Spleen (tissue), 13 donors: ENCODE measurements at places on chromosomes 7 and 10. TPM values are rescaled to one million over a fixed set of nuclear protein-coding genes. Genes with fewer than 3 reads are reported as not detected.

Gene ZFAND4
- total RNA-seq, result 27.7 TPM

Gene CLCN1
- total RNA-seq, result 0.19 TPM

Gene IDI1
- total RNA-seq, result 62.6 TPM

Gene HK1
- 81.0 TPM for total RNA-seq

Gene NPFFR1
- not detected for total RNA-seq

Gene SH2D4B
- total RNA-seq, result 0.11 TPM

Gene PLCE1
- 14.5 TPM for total RNA-seq

Gene ACBD7
- total RNA-seq, result 0.77 TPM

Gene TMEM196
- total RNA-seq, result not detected
